ENCODE measurements at places on chromosomes 4 and X.

DNA sequence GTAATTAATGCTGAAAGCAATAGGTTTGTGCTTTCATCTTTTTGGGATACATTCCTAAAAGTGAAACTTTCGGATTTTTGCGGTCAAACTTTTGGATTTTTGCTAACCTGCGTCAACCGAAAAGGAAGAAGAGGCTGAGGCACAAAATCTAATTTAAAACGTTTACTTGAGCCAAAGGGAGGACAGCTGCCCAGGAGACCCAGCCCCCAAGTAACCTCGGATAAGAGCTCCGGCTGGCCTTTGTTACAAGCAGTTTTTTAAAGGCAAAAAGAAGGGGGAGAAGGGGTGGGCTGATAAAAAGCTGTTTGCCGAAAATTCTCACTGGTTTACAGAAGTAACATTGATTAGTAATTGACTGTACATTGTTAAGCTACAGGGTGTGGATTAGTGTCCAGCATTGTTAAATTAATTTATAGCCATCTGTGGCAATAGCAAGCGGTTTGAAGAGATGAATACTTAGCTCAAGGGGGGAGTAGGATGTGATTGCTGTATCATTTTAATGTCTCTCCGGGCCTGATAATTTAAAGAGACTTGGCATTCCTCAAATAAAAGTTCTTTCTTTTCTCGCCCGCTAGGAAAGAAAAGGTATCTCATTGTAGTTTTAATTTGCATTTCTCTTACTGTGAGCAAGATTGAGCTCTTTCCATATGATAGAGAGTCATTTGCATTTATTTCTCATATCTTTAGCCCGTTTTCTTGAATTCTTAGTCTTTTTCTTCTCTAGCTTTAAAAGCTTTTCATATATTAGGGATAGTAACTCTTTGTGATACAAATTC is 59.1 kb upstream of the USP9X start:
- no peak for DNase-seq

DNA sequence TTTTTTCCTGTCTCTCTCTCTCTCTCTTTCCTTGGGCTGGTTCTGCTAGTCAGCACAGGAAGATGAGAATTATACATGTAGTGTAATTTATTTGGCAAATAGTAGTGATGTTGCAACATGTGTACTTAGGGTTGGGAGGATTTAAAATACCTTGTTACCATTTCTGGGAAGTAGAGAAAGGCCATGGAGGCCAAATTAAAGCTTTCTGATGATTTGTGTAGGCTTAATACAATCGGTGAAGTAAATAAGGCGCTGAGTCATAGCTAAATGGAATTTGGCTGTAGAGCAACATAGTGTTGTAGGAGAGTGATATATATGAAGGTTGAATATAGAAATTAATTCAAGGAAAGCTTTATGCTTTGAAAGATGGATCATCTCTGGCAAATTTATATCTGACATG is 295.3 kb downstream of the GRID2 start:
- no peak for DNase-seq

GRCh38 chrX:153944140-153944799 is at the start of gene RENBP:
TSS of gene RENBP (minus strand) at chrX:153944643. CDS start at chrX:153944610, 33 bp downstream.
- no peak for DNase-seq

DNA sequence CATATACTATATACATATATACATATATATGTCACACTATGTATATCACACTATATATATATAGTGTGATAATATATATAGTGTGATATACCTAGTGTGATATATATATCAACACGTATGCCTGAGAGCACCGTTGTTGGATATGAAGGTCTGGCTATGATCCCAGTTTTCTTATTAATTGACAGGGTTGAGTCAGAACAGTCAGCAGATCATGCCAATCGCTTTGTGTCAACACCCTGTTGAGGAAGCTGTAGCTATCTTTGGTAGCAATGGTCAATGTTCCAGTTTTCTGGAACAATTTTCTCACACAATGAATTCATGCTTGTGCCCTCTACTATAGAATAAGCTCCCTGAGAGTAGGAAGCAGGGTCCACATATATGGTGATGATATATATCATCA is 496.0 kb upstream of the AGA start:
- DNase-seq, result no peak

Data from cerebellum (tissue), 4 donors.